Activated CD8-positive, alpha-beta memory T cell treated with anti-CD3 and anti-CD28 coated beads, Interleukin-2, amount 50 U/mL, for 4 hours (primary cell): ENCODE measurements at places on chromosomes 3 and 15.

DNA sequence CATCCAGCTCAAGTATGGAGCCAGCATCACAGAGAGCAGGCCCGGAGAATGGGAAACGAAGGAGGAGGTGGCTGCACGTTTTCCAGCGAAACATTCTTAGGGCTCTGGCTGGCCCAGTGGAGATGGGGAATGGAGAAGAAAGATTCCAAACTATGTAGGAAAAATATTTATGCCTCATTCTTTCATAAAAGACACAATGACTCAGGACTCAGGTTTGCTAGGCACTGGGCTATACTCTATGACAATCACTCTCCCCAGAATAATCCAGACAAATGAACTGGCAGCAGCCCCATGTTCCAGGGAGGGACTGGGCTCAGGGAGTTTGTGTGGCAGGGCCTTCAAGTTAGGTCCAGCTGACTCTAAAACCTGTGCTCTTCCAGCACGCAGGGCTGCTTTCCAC is 110.8 kb upstream of the RAD18 start:
- no peak for DNase-seq

DNA sequence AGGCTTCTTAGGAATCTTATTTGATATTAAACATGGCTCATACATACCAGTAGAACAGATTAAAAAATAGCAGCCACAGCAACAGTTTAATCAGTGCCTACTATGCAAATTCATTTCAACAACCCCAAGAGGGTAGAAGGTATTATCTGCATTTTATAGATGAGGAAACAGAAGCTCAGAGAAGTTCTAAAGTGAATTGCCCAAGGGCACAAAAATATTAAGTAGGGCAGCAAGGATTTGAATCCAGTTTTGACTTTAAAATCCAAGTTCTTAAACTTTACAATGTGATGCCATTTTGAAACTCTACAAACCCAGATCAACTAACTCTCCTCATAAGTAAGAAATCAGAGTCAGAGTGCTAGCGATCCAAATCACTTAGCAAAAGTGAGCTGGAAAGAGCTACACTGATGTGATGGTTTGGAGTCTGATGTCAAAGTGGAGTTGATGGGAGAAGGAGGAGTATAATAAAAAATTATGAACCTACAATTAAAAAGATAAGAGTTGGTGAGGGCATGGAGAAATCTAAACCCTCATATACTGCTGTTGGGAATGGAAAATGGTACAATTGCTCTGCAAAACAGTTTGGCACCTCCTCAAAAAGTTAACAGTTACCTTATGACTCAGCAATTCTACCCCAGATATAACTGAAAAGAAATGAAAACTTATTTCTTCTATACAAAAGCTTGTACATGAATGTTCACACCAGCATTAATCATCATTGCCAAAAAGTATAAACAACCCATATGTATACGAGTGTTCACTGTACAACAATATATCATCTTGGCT is 51.0 kb upstream of the PLXND1 start:
- DNase-seq = no peak

- DNase-seq = no peak
These were observed 53.8 kb upstream of the CADM2 start for GRCh38 chr3:84904816-84905555.

DNA sequence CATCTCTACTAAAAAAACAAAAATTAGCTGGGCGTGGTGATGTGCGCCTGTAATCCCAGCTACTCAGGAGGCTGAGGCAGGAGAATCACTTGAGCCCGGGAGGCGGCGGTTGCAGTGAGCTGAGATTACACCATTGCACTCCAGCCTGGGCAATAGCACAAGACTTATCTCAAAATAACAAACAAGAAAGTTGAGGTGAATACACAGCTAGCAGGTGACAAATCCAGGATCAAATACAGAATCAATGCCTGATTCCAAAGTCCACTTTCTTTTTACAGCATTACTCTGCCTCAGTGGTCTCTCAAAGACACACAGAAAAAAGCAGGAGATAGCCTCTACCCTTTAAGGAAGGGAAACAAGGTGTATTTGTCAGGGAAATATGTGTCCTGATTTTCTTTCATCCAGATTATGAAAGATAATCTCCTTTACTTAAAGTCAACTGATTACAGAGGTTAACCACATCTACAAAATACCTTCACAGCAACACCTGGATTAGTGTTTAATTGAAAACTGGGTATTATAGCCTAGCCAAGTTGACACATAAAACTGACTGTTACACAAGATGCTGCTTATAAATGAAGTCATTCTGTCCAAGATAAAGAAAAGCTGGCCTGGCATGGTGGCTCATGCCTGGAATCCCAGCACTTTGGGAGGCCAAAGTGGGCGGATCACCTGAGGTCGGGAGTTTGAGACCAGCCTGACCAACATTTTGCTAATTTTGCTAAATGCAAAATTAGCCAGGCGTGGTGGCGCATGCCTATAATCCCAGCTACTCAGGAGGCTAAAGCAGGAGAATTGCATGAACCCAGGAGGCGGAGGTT is 4.0 kb upstream of the SLC25A38 start:
- DNase-seq = no peak

DNA sequence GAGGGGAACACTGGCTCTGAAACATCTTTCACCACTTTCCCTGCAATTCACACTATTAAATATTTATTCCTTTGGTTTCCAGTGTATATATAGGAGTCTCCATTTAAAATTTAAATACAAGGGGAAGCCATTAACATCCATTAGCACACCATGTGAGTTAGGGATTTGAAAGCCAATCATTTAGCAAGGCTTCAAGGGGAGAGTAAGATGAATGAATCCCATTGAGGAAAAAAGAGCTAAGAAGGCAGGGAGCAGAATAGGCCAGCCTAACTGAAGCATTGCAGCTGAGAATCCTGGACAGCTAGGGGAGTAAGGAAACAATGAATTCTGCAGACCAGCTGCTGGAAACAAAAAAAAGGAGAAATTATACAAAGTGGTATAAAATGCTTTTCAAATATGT is 426.1 kb downstream of the IL5RA start:
- DNase-seq = no peak

DNA sequence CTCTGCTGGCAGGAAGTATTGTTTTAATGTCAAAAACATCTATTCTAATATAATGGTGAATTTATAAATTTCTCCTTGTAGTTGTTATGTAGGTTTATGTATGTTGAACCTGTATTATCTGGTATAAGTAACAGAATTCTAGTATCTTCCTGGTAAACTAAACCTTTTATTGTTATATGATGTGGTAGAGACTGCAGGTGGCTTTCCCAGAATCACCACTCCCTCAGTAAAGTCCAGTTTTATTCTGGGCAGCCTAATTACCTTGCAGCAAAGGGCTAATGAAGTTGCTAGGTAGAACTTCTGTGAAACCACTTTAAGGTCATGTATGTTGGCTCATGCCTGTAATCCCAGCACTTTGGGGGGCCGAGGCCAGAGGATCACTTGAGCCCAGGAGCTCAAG is 15.6 kb downstream of the CSNK1G1 start:
- DNase-seq = no peak

DNA sequence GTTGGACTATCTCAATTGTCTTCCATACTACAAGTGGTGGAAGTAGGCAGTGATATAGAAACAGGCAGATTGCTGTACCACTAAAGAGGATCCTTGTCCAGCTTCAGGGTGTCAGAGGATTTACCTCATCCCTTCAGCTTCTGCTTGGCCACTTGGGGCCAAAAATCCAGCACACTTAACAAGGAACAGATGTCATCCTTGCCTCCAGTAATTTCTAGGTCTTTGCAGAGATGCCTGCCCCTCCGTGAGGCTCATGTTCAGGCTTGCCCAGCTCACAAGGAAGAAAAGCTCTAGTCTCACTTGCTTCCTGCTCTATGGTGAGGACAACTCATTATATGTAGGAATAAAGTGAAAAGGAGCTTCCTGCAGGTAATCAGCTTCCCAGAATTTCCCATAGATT is 510.3 kb downstream of the EPHA3 start:
- DNase-seq = no peak

DNA sequence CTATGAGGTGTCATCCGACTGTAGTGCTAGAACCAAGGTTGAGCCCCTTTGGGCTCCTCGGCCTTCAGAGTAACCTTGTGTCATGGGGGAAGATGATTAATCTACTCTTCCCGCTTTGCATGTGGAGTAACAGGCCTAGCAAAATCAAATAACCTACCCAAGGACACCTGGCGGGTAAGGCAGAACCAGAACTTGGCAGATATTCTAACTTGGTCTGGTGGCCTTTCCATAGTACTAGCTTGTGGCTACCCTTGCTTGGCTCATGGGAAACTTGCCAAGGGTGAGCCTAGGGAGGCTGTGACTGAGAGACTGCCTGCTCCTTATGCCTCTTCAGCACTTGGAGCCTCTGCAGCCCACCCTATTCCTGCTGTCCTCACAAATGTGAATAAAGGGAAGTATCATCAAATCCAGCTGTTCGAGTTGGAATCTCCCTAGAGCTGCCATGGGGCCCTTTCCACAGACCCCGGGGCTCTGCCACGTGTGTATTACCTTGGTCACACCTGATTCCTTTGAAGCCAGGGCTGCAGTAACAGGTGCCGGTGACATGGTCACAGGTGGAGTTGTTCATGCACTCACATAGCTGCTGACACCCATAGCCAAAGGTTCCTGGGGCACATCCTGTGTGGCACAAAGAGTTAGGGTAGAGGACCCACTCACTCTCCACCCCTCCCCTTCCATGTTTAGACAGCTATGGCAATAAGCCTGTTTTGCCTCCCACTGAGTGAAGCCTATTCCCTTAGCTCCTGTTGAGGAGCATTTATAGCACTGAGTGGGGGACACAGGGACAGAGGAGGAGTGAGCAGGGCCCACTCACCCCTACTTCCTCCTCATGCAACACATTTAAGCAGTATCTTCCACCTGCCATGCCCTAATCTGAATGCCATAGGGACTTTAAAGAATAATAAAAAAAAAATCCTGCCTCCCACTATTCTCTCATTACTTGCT is 46.0 kb downstream of the RAB11A start:
- no peak for DNase-seq

DNA sequence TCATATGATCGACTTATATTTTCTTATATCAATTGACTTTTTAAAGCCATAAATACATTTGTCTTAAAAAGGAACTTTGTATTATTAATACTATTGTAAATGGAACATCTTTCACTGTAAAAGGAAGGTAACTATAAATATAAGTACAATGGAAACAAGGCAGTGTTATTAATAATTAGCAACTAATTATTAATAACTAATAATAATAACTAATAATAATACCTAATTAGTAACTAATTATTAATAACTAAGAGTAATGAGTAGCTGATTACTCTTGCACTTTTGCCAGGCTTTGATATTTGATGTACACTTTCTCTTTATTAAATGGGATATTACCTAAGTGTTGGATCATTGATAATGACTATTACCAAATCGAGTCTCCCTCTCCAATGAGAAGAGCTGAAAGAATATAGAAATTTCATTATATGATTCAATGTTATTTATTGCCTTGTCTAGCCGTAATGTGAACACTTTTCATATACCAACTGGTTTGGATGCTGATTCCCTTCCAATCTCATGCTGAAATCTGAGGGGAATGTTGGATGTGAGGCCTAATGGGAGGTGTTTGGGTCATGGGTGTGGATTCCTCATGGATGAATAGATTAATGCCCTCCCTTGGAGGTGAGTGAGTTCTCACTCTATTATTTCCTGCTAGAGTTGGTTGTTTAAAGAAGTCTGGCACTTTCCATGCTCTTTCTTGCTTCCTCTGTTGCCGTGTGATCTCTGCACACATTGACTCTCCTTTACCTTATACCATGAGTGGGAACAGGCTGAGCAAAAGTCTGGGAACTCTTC is 202.1 kb upstream of the ZBTB20 start:
- DNase-seq = no peak
